ENCODE measurements at places on chromosomes 2 and 18.

- DNase-seq: no peak
Observed at GRCh38 chr2:172179045-172179701, 76.5 kb upstream of the DLX2 start.

DNA sequence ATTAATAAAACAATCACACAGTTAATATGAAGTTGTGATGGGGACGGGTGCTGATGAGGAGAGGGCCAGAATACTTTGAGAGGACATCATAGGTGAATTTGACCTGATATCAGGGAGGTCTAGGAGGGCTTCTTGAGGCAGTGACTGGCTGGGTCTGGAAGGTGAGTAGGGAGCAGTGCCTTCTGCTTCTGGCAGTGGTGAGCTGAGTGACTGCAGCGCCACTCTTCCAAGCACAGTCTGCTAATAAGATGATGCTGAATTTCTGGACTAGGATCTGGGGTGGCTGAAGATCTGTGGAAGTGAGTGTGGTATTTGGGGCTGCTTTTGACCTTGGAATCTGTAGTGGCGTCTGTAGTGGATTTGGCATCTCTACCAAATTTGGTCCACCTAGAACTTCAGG, 5.5 kb downstream of the DGKD start:
- DNase-seq: no peak

GRCh38 chr2:173658946-173659371, 304.3 kb downstream of the CDCA7 start:
- no peak for DNase-seq

GRCh38 chr2:127348426-127349000, 39.3 kb downstream of the MAP3K2 start:
- DNase-seq: no peak

DNA sequence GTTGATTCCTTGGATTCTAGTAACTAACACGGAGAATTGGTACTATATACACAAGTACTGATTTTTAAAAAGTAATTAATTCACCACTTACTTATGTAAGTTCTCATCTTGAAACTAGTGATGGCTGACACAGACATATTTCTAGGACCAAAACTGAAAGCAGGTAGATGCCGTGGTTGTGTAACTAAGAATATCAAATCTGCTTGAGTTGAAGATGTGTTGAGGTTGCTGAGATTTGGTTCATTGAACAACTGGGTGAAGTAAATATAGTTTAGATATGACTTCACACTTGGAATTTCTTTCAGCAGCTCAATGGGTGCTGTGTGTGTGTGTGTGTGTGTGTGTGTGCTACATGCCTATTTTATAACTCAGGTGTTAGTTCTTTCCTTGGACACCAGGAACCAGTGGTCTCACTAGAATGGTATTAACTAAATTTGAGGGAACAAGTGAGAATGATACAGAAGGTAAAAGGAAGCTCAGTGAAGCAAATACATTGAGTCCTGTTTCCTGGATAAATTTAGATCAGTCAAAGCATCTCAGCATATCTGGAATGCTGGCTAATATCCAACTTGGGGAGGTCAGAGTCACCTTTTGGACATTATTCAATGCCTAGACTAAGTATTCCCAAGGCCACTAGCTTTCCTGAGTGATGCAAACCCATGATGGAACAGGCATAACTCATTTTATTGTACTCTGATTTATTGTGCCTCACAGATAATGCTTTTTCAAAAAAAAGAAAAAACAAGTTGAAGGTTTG, 110.7 kb upstream of the ZEB2 start:
- DNase-seq: no peak

- DNase-seq: no peak
Observed at GRCh38 chr2:159243529-159243928, 43.0 kb downstream of the WDSUB1 start.

- no peak for DNase-seq
Observed at GRCh38 chr2:217045700-217046475, 186.0 kb upstream of the TNP1 start.

DNA sequence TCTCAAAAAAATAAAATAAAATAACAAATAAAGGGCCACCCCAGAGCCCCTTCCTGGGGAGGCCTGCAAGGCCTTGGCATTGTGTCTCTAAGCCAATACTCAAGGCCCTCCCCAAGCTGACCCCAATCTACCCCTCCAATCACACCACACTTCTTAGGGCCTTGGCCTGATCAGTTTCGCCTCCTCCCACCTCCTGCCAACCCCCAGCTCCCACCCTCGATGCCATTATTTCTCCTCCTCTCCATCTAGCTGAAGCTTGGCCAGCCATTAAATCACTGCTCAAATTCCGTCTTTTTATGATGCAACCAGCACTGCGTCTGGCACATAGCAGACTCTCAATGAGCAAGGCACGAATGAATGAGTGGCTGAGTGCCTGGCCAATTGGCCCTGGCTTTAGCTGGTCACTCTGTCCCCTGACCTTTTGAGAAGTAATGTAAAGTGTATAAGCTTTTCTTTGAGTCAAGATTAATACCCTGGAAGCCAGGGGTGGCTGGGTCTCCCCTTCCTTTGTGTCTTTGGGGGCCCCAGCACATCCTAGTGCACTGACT, 55.9 kb downstream of the SMAD7 start:
- DNase-seq: no peak

GRCh38 chr2:40193670-40194026, 258.2 kb downstream of the SLC8A1 start:
- DNase-seq: no peak

DNA sequence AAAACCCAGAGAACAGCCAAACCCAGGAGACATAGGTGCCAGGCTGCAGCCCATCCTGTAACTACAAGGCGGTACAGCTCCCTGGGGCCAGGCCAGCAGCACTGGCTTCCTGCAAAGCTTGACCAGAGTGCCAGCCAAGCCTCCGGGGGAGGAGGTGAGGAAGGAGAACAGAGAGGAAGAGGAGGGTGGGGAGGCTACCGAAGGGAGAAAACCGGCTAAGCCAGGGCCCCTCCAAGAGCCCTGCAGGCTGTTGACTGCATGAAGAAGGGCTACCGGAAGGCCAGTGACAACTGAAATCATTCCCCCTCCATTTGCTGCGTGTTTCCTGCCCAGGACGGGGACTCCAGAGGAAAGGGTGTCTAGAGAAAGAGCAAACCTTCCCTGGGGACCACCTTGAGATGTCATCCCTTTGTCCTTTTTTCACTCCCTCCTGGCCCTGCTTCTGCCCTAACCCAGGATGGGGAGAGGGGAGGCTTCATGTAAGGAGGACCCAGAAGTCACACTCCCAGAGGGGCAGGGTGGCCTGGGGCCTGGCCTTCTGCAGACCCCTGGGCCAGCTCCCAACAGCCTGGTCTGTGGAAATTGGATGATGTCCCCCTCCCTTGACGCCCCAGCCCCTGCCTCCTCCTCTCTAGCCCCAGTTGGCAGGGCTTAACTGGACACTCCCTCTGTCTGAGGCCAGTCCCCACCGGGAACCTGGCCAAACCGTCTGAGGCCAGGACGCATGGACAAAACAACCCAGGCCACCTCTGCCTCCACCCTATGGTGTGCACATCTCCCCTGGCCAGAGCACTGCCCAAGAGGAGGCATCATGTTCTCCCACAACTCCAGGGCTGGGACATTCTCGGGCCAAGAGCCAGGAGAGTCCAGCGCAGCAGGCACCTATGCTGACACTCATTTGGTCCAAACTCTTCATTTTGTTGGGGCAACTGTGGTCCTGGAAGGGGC, 207.8 kb downstream of the CYP26B1 start:
- DNase-seq: no peak

- no peak for DNase-seq
Observed at GRCh38 chr2:53130441-53130943, 637.1 kb upstream of the CHAC2 start.

DNA sequence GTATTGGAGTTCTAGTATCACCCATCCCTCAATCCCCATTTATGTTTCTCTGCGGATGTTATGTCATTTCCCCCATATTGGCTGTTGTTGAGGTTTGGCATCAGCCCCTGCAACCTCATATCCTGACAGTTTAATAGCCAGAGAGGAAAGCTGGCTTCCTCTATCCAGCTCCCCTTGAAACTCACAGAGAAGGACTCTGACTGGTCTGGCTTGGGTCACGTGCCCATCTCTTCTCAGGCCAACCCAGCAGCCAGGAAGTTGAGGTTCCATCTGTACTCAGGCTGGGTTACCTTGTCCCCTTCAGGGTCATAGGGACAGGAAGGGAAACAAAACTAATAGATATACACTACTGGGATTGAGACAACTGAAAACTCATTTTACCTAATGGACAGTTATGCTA, 148.0 kb upstream of the SLC14A2 start:
- no peak for DNase-seq

- DNase-seq: no peak
Observed at GRCh38 chr2:131419441-131419840, 55.5 kb upstream of the RAB6D start.

DNA sequence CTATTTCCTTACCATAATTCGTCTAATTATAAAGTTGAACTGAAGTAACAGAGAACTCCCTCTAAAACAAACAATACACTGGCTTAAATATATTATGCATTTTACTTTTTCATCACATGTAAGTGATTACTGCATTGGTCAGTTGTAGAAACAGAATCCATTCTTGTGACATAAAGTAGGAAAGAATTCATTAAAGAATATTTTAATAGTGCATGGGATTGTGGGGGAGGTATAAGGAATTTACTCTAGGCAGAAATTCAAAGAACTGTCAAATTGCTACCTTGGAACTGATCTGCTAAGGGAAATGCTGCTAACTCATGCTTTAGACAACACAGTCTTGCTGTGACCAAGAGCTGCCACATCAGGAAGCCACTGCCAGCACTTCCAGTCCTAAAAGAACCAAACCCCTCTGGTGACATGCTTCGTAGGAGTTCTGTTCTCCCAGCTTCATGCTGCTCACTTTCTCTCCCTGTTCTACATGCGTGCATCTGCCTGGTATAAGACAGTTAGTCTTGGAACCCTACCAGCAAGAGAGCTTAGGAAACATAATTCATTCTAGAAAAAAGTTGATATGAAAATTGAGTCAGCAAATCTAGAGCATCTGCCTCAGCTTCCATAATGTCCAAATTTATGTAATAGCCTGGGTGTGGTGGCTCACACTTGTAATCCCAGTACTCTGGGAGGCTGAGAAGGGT, 1137.6 kb upstream of the NXPH2 start:
- no peak for DNase-seq

All from upper lobe of left lung (tissue), 6 donors.